Liver (tissue), 10 donors: ENCODE measurements at places on chromosomes 2 and 18.
A peak's percentile ranks its signal among the peaks of the same experiment; 100 is the strongest.

DNA sequence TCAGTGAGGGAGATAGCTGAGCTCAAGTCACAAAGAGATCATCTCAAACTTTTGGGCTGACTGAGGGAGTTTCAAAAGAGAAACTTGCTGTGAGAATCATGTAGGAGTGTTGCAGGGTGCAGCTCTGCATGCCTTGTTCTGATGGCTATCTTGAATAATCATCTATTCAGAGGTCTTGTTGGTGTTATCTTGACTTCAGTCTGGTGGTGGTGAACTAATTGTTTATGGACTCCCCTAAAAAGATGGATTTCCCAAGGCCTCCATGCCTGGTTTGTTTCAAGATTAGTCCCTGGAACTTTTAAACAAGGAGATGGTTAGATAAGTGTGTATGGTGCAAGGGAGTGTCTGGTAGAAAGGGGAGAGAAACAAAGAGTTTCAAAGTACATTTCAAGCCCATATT lies 29.8 kb downstream of the SLC39A6 start:
- DNase-seq = no peak

DNA sequence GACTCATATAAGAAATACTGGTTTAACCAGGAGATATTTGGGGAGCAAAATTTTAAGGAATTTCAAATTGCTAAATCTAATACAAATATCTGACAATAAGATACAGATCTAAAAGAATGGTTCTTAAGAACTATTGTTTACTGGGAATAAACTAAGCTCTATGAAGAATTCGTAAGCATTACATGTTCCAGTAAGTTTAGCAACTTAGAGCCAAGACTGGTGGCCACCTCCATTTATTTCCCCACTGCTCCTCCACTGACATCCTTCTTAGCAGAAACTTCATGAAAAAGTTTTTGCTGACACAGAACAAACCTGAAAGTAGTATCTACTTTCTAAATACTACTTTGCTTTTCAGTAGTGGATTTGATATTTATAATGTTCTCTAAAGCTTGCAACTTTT lies 83.0 kb downstream of the ACSL3 start:
- no peak for DNase-seq

DNA sequence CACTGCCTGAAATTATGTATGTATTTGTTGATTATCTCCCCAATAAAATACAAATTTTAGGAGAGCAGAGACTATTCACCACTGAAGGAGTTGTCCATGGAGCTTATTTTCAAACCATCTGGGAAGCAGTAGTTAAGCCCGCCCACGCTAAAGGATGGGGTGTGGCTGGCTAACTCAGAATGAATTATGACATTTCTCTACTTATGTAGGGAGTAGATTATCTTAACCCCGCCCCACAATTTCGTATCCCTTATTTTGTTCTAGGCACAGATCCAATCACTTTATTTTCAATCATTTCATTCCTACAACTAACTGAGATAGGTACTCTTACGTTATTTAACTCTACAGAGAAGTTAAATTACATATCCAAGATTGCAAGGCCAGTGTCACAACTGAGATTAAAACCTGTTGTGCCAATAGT lies 1.4 kb upstream of the LAPTM4A start:
- DNase-seq = no peak

DNA sequence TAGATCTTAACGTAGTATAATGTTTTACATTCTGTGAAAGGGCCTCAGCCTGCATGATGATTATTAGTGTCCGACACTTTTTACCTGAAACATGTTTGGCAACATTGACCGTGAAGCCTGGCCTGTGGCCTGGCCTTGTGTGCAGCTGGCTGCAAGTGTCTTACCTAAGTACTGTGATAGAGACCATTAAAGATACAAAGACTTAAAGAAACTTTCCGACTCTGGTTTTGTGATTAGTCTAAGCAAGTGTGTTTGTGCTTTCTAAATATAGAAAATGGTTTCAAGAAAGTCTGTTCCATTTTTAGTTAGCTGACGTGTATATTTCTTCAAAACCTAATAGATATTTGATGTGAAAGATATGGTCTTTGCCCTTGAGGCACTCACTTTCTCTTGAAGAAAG lies 601.8 kb downstream of the LRP1B start:
- DNase-seq = no peak

DNA sequence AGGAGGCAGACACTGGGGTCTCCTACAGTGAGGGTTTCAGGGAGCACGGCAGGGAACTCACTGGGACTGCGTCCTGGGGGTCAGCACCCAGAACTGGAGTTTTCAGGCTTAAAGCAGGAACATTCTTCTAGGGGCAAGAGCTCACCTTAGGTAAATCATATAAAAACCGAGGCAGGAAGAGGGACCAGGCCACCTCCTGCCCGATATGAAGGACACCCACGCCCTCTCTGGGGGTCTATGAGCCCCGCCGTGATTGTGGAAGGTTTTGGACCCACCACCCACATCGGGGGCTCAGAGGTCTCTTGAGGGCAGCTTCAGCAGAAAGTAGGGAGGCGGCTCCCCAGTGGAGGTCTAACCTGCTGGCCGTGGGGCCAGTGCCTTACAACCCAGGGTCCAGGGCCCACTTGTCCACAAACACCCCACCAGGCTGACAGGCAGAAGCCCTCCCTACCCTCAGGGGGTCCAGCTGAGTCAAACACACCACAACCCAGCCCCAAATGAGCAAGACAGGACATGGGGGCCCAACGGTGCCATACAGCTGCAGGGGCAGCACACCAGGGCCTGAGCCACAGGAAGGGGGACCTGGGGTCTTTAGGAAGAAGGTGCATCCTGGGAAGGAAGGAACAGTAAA lies 25.3 kb downstream of the CROCC2 start:
- DNase-seq = peak; percentile 26

DNA sequence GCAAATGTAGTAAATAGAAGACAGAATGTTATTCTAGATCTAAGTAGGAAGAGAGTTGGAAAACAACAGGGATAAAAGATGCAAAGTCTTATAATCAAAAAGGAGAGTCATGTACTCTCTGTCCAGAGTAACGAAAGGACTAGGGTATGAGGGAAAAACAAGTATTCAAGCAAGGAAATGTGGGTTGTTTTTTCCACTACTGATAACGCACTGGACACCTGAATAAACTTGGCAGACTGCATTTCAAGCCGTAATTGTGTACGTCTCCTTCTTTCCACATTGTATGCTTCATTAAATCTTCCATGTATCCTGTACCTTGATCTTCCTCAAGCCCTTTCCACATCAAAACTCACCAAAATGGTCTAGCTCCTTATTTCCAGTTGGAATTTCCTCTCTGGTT lies 420.6 kb downstream of the ZEB2 start:
- no peak for DNase-seq

DNA sequence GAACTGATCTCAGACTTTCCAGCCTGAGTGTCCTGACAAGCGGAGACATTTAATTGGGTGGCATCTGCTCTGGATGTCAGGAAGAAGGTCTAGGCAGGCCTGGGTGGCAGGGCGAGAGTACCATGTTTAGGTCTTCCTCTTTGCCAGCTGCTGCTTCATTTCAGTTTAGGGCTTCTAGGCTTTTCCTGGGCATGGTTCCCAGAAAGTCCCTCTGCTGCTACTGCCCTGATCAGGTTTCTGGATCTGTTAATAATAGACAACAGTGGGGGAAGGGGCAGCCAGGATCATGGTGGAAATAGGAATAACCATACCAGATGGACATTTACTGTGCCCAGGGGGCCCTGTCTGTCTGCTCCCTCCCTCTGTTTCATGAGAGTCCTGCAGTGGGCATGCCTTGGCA lies 2.3 kb upstream of the PLCD4 start:
- DNase-seq = no peak

DNA sequence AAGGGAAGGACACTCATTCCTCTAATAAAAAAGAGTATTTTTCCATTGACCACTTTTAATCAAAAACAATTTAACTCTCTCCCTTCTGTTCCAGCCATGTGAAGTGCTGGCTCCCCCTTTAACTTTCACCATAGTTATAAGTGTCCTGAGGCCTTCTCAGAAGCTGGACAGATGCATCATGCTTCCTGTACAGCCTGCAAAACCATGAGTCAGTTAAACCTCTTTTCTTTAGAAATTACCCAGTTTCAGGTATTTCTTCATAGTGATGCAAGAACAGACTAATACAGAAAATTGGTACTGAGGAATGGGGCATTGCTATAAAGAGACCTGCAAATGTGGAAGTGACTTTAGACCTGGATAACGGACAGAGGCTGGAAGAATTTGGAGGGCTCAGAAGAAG lies 643.6 kb upstream of the DDX18 start:
- DNase-seq = no peak

DNA sequence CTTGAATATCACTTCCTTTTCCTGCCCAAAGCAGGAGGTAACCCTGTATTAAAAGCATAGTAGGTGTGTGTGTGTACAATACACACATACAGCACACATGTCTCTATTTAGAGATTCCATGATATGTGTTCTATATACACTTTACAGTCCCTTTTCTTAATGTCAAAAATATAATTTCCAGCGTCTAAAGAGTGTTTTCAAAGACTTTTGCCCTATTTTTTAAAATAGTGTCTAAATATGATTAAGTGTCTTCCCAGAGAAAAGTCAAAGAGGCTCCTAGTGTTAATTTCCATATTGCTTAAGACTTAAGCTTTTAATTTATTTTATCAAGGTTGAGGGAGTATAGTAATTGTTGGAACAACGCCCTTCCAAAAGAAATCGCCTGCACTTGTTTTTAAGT lies 420.3 kb upstream of the POU3F3 start:
- no peak for DNase-seq

DNA sequence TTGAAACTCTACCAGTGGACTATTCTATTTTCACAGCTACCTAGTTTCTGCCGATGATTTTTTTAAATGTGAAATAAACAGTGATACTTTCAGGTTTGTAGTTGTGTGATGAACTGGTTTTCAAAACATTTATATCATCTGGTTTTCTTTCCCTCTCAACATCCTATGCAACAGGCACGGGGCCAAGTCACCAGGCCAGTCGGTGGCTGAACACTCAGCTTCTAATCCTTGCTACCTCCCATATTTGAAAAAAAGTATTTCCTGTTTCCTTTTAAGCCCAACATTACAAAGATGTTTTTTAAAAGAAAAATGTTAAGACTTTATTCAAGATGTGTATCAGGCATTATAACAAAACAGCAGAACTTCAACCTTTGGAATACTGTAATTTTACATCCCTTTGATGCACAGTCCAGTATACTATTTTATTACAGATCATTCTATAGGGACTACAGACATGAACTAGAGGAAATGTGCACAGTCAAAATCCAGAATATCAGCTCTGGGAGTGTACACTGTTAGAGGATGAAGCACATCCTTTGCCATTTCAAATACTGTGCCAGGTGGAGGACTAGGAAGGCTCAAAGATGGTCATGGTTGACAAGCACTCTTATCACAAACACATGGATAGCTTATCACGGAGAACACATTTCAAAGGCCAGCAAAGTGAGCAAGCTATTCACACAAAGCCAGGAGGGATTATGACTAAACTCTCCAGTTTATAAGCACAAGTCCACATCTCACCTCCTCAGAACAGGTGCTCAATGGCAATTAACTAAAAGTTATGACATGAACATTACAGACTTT lies 14.6 kb downstream of the MRPL35 start:
- no peak for DNase-seq

- DNase-seq = no peak
These were observed 102.2 kb downstream of the INSIG2 start for GRCh38 chr2:118190474-118190873.

- DNase-seq = no peak
These were observed 268.9 kb downstream of the SP3 start for GRCh38 chr2:173696274-173696673.

DNA sequence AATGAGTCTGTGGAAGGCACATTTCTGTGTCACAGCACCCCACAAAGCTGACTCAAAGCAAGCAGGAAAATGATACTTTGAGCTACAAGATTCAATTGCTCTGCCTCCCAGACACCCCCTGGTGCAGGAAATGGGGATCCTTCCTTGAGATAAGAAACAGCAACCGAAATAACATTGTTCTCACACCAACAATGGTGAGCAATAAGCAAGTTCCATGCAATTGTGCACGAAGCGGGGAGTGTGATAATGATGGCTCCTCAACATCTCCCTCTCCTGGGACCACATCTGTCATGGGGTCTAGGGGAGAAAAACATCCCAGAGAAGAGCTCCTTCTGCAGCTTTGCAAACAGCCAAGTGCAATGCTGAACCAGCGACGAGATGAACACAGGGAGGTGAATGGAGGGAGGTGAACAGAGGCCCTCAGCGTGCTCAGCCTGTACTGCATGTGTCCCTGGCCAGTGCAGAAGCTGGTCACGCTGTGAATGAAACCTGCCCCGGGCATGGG lies 67.7 kb downstream of the PDCL3 start:
- no peak for DNase-seq

DNA sequence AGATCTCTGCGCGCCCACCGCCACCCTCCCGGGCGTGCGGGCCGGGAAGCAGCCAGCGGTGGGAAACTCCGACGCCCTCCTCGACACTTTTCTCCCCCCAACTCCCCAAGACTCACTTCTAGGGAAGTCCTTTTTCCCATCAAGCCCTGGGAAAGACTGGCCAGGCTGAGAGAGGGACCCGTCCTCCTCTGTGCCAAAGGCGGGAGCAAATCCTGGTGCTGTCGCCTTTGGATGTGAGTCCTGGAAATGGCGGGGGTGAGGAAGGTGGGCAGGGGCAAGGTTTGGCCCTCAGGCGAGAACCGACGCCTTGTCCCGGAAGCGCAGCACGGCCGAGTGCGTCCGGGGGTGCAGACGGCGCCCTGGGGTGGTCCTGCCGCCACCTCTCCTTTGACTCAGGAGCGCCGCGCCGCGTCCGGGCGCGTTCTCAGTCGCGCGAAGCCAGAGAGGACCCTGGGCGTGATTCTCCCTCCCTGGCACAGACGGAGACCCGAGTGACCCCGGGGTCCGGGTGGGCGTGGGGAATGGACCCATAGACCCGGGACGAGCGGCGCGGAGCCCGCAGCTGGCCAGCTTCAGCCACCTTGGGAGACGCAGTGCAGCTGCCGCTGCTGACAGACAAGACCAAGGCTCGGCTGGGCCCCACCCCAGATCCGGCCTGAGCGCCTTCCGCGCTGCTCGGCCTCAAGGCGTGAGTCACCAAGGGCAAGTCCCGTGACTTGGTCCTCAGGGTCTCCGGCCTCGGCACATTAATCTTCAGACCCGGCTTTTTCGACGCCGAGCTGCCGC lies 3.5 kb upstream of the LBX2 start:
- DNase-seq = peak; percentile 50

- DNase-seq = no peak
These were observed 282.6 kb downstream of the CBLN2 start for GRCh38 chr18:72261590-72261989.

DNA sequence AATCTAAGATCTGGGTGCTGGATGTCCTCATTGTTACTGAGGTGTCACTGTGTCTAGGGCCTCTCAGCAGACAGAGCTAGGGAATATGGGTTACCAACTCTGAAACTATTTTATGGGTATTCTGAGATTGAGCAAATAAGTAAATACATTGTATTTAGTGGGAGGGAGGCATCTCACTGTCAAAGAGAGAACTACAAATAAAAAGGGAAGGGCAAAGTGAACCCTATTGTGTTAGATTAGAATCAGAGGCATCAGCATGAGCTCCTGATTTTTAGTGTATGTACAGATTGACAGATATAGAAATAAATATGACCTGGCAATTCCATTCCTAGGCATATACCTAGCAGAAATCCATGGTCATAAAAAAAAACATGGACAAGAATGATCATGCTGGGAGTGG lies 33.9 kb upstream of the RAB6C start:
- DNase-seq = no peak

GRCh38 chr2:218168635-218169462 lies 2.1 kb upstream of the CXCR1 start:
- DNase-seq = peak; percentile 67

- DNase-seq = no peak
These were observed 59.4 kb downstream of the LIMS1 start for GRCh38 chr2:108593547-108594098.
